ENCODE measurements at places on chromosomes 7 and 10.

GRCh38 chr10:129963641-129964501 is at the start of gene EBF3:
Gene EBF3 (minus strand): TSS chr10:129964274. CDS start chr10:129963768, 506 bp downstream.
- no peak for DNase-seq

GRCh38 chr7:130379921-130380860 is at the start of gene CPA1:
Gene CPA1 (plus strand): TSS chr7:130380494. CDS start chr7:130380521, 27 bp downstream.
- DNase-seq, result no peak

GRCh38 chr7:66016131-66016461 is 34.1 kb upstream of the GUSB start:
- no peak for DNase-seq

DNA sequence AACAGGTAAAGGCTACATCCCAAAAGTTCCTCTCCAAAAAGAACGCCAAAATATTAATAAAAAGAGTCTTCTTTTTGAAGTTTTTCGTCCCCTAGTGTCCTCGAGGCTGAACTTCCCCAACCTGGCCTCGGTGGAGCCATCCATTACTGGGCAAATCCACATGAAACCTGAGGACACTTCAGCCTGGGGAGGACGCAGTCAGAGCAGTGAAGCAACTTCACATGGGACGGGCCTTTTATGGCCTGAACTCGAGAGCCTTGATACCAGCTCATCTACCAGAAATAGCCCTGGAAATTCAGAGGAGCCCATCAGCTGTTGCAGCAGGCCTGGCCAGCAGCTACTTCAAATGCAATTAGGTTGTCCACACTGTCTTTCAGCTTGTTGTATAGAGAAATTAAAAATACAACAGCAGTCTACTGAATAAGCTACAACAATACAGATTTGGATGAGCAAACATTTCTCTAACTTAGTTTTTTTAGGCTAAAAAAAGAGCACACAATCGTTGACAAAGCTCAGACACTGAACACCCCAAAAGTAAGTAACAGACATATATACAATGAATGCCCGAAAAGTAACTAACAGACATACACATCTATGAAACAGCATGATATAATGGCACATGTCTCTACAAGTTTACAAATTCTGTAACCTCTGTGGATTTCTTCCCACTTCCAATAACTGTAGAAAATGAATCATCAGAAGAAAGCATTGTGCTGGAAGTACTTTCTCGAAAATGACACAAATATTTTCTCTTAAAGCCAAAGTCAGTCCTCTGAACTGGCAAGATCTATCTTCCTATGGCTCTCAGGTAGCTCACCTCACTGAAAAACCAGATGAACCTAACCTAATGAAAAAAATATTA is at the start of gene SVIL:
Gene SVIL (minus strand): TSS at position 208 of the 862 bp plus-strand sequence. CDS start 79,913 bp downstream, outside the sequence.
- no peak for DNase-seq

DNA sequence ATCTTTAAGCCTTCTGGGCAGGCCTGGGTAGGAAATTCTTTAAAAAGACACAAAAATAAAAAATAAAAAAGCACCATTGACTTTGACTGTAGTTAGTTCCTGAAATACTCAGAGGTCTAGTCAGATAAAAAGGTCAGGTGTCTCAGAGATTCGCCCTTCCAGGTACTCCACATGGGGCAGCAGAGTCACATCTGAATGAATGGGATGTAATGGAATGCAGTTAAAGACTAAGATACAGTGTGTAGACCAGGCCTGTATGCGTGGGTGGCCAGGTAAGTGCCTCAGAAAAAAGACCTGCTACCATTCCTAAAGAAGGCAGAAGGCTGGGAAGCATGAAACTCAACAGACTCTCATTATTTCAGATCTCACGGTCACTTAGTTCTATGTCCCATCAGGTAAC is 68.6 kb upstream of the SEM1 start:
- DNase-seq, result no peak

- DNase-seq, result no peak
Observed at GRCh38 chr7:151815419-151815818, 61.5 kb downstream of the PRKAG2 start.

GRCh38 chr10:36450380-36450779 is 675.0 kb upstream of the ANKRD30A start:
- DNase-seq, result no peak

DNA sequence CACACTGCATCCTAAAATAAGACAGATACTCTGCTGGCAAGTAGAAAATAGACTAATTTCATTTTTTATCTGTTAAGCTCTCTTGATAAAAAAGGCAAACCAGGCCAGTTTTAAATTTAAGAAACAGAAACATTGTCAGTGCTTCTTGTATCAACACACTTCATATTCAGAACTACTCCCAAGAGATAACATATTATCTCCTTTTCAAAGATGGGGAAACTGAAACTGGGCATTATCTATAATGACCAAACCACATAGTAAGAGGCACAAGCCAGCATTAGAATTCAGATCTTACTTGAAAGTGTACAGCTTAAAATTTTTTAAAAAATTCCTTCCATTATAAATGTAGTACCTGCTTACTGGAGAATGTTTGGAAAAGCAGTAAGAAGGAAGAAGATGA is 14.7 kb downstream of the SRI start:
- no peak for DNase-seq

- DNase-seq, result no peak
Observed at GRCh38 chr7:977326-978048, 2.1 kb upstream of the COX19 start.

GRCh38 chr10:79084972-79085597 is 16.3 kb downstream of the ZMIZ1 start:
- no peak for DNase-seq

DNA sequence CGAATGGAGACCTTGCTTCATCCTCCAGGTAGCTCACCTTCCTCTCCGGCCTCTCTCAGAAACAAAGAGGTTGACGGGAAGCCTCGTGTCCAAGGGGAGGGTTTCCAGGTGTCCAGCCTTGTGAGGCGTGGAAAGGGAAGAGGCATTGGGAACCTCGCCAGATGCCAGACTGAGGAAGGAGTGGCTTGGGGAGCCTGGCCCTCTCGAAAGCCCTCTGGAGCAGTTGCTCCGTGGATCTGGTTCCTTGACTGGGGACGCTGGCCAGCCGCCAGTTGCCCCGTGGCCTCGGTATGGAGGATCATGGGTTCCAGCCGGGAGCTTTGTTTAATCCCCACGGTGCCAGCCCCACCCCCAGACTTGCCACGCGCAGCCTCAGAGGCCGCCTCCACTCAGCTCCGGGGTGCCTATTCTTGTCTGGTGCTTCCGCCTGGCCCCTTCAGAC is 30.3 kb upstream of the SUN1 start:
- no peak for DNase-seq

DNA sequence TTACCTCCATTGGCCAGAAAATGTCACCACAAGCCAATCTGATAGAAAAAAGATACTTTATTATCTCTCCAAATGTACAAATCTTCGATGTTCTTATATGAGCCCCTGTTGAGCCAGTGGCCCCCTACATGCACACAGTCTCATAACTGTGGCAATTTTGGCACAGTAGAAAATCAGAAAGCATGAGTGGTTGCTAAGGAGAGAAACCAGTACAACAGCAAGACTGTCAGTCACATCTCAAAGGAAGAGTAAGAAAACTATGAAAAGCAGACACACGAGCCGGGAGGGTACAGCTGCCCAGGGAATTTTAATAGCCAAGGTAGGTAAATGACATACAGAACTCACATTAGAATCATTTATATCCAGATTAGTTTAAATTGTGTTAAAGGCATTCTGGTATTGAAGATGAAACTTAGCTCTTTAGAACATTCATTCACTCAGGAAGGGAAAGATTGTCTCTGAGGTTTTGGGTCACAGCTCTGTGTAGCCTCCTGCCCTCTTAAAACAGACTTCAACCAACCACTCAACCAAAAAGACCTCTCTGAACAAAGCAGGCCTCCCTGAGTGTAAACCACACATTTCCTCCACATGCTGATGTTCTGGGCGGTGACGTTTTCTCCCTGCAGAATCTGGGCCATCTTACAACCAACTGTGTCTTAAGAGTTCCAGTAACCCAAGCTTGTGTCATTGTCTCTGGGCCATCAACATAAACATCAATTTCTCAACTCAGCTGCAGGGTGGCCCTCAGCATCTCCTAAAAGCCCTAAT is 80.8 kb upstream of the ADAM12 start:
- no peak for DNase-seq

- DNase-seq, result no peak
Observed at GRCh38 chr10:24963521-24964041, 11.2 kb upstream of the PRTFDC1 start.

DNA sequence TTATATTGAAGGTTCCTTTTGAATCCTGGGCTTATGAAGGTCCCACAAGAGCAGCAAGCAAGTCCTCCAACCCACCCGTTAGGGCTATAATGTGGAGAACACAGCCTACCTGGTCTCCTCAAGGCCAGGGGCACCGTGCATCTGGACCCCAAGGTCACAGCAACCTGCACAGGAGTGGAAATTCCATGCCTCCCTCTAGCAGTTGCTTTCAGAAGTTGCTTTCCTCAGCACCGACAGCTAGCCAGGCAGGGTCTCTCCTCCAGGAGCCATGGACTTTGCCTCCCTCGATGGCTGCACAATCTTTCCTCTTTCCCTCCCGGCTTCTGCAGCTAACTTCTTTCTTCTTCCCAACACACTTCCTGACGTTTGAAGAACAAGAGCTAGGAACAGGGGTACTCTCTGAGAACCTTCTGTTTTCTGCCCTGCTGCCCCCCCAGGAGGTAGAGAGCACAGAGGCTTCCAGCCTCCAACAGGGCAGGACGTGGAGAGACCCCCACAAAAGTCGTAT is 149.8 kb downstream of the PTPN20 start:
- DNase-seq, result no peak

DNA sequence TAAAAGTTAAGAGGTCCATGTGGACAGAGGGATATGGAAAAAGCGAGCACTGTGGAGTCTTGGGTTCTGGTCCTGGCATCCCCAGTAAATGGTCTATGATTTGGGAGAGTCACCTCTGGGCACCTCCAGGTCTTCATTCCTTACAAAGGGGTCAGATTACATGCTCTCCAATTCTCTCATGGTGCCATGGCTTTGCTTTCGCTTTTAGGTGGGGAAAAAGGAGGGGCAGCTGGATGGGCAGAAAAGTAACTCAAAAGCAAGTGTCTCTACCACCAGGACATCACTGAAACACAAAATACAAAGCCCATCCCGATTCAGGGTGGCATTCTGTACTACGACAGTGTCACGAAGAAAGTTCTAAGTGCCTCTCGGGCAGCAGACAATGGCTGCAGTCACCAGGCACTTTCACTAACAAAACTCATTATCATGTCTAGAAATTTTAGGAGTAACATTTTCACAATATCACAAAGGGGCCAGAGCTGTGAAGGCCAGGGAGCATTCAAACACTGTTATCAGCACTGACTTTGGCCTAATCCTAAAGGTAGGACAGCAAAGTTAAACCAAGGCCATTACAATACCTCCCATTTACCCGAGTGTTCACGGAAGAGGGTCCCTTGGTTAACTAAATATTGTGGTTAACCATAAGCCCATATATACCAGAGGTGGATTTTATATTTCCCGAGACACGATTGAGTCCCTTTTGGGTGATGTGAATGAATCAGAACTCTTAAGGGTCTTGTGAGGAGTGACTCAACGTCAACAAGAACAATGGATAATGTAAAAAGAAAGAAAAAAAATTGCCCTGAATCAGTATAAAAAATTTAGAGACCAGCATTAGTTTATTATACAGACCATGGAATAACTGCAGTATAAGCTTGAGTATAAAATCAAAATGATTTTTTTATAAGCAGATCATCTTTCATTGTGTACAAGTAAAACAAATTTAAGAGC is 2.5 kb downstream of the PSAP start:
- DNase-seq, result no peak

- DNase-seq, result no peak
Observed at GRCh38 chr10:6009961-6010360, 32.6 kb upstream of the IL15RA start.

- no peak for DNase-seq
Observed at GRCh38 chr7:151301471-151302462, 39.8 kb upstream of the NUB1 start.

GRCh38 chr10:12539350-12540164 is 190.2 kb downstream of the CAMK1D start:
- no peak for DNase-seq

GRCh38 chr10:93334901-93335327 is 147.2 kb downstream of the MYOF start:
- DNase-seq, result no peak

DNA sequence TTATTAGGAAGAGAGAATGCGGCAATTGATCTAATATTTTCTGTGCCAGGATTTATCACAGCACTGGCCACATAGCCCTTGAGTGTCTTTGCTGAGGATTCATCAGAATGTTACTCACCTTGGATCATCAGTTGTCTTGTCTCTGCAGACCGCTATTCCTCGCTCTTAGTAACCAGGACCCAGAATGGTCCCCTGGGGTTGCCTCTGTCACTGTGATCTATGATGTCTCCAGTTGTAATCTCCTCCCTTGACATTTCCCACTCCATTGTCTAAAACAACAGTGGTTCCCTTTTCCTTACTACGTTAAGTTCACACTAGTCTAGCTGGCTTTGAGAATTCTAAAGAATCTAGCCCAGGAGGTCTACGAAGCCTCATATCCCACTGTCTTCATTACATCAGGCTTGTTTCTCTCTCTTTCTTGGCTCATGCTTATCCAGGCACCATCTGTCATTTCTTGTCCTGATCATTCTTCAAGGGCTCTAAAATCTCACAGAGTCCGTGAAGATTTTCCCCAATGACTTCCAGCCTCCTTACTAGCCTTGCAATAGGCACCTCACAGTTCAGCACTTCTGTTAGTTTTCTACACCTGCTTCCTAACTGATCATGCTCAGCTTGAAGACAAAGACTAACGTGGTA is 125.8 kb downstream of the CUBN start:
- no peak for DNase-seq

DNA sequence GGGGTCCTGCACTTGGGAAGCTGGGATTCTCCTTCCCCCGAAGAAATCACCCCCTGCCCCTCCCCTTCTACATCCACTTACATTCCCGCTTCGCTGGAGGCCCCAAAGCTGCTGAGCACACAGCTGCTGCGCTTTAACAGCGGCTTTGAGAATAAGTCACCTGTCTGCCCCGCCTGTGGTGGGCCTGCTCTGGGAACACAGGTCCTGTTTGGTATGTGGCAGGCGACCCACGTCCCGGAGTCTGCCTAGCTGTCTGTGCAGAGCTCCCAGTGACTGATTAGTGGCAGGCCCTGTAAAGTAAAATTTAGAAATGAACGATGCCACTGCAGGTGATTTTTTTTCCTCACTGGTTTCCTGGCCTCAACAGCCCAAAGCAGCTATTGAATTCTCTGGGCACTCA is 47.0 kb downstream of the CDH23 start:
- no peak for DNase-seq

GRCh38 chr10:62545160-62546066 is 171.2 kb downstream of the ZNF365 start:
- no peak for DNase-seq

GRCh38 chr10:67696679-67697078 is 684 bp upstream of the CTNNA3 start:
- DNase-seq, result no peak

DNA sequence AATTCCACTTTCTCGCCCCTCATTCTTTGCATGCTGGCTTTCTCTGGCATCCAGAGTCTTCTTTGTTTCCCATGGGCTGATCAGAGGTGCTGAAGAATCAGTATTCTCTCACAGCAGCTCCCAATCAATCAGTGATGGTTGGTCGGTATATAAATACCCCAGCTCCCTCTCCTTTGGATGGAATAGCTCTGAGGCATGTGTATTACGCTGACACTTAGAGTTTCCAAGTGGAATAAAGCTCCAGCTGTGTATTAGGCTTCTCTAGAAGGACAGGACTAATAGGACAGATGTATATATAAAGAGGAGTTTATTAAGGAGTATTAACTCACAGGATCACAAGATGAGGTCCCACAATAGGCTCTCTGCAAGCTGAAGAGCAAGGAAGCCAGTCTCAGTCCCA is 218.3 kb upstream of the GRB10 start:
- no peak for DNase-seq

- no peak for DNase-seq
Observed at GRCh38 chr10:30894221-30894620, 137.4 kb downstream of the ZNF438 start.

Data from stimulated activated CD4-positive, alpha-beta T cell treated with anti-CD3 and anti-CD28 coated beads, Interleukin-4, amount 100 ng/mL, for 48 hours (primary cell).